ENCODE measurements at places on chromosomes 3 and 15. TPM values are rescaled to one million over a fixed set of nuclear protein-coding genes. Genes with fewer than 3 reads are reported as not detected.
A peak's percentile ranks its signal among the peaks of the same experiment; 100 is the strongest.

Gene CPNE9
- not detected for total RNA-seq

Gene NLGN1
- total RNA-seq: 3.5 TPM

Gene WNT7A
- 7.4 TPM for total RNA-seq

Gene ADCY5
- total RNA-seq: 2.6 TPM

Gene CAND2
- 7.3 TPM for total RNA-seq

Gene GHSR
- not detected for total RNA-seq

Gene HRH1
- total RNA-seq: 2.9 TPM

Gene GOLGA6A
- total RNA-seq: not detected

Gene FMN1
- 72.6 TPM for total RNA-seq

Gene PRICKLE2
- 37.0 TPM for total RNA-seq

Gene MYL3
- 2.1 TPM for total RNA-seq

Gene PLA2G4B
- 4.7 TPM for total RNA-seq

Gene PAQR5
- total RNA-seq: 28.4 TPM

Gene CPA3
- 3.4 TPM for total RNA-seq

Gene PIF1
- total RNA-seq: 0.79 TPM

Gene MANF
- 50.5 TPM for total RNA-seq

Gene ZPLD1
- total RNA-seq: not detected

Gene GOLGA8G
- not detected for total RNA-seq

Gene EFHB
- 3.5 TPM for total RNA-seq

Gene MAGEL2
- total RNA-seq: 0.14 TPM

- no peaks in the 10 kb centered on the region for H3K4me1 ChIP-seq
- DNase-seq: no peak
- H3K27me3 ChIP-seq: no peaks in the 10 kb centered on the region
- no peak overlapping the region for H3K27ac ChIP-seq
- H3K36me3 ChIP-seq: no peaks in the 10 kb centered on the region
- peak overlapping the region; percentile 26 for H3K4me3 ChIP-seq
Observed at GRCh38 chr15:50876989-50877360, 31.5 kb upstream of the AP4E1 start.

- H3K36me3 ChIP-seq: peaks cover 2% of the 10 kb centered on the region
- H3K4me1 ChIP-seq: peaks cover 5% of the 10 kb centered on the region
- DNase-seq: peak; percentile 79
- no peak overlapping the region for H3K4me3 ChIP-seq
- no peaks in the 10 kb centered on the region for H3K27me3 ChIP-seq
Observed at GRCh38 chr3:126343649-126344035, 13.6 kb downstream of the KLF15 start.

GRCh38 chr15:68641376-68641775 is 62.6 kb downstream of the CORO2B start:
- no peak overlapping the region for H3K27ac ChIP-seq
- H3K36me3 ChIP-seq: no peaks in the 10 kb centered on the region
- H3K27me3 ChIP-seq: no peaks in the 10 kb centered on the region
- peaks cover 10% of the 10 kb centered on the region for H3K4me1 ChIP-seq
- DNase-seq: no peak
- H3K4me3 ChIP-seq: no peak overlapping the region

- peak overlapping the region; percentile 74 for H3K27ac ChIP-seq
- no peaks in the 10 kb centered on the region for H3K36me3 ChIP-seq
- peak overlapping the region; percentile 45 for H3K4me3 ChIP-seq
- H3K27me3 ChIP-seq: no peaks in the 10 kb centered on the region
Observed at GRCh38 chr3:195893044-195893395, 15.3 kb downstream of the TNK2 start.

DNA sequence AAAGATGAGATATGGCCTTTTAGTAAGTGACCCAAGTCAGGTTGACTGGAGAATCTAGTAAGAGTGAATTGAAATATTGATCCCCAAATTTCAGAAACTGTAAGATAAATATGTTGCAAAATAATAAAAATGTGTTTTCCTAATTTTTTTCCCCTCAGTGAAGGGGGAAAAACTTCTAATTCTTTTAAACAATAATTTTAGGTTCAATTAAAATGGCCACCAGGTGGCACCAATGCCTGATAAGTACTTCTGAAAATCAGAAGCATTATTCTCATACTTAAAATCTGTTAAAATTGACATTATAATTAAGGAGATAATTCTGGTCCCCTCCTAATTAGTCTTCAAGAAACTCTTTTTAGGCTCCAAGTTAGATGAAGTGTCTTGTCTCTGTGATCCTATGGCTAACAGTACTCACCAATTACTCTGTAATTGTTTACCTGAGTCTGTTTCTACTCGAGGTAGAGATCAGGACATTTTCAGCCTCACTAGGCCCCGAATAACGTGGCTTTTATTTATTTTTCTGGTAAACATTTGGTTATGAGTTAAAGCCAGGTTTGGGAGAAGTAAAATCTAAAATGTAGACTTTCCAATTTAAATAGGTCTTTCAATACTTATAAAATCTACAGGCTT is 52.6 kb downstream of the NMD3 start:
- no peaks in the 10 kb centered on the region for H3K4me1 ChIP-seq
- H3K4me3 ChIP-seq: no peak overlapping the region
- H3K27ac ChIP-seq: no peak overlapping the region
- no peak for DNase-seq
- H3K27me3 ChIP-seq: no peaks in the 10 kb centered on the region

GRCh38 chr3:31039145-31039544 is 144.7 kb upstream of the GADL1 start:
- no peak overlapping the region for H3K27ac ChIP-seq
- H3K27me3 ChIP-seq: no peaks in the 10 kb centered on the region
- H3K4me3 ChIP-seq: no peak overlapping the region
- DNase-seq: no peak
- no peaks in the 10 kb centered on the region for H3K36me3 ChIP-seq
- no peaks in the 10 kb centered on the region for H3K4me1 ChIP-seq

GRCh38 chr3:189632242-189632641 is 1.1 kb downstream of the TP63 start:
- H3K4me1 ChIP-seq: no peaks in the 10 kb centered on the region
- no peak overlapping the region for H3K4me3 ChIP-seq
- no peaks in the 10 kb centered on the region for H3K27me3 ChIP-seq
- no peak overlapping the region for H3K27ac ChIP-seq
- no peak for DNase-seq

- no peak overlapping the region for H3K27ac ChIP-seq
- peaks cover 29% of the 10 kb centered on the region for H3K4me1 ChIP-seq
- DNase-seq: peak; percentile 71
- H3K4me3 ChIP-seq: no peak overlapping the region
Observed at GRCh38 chr15:68783226-68784058, 37.3 kb downstream of the ANP32A start.

GRCh38 chr3:112320691-112321090 is 12.3 kb upstream of the CD200 start:
- no peak overlapping the region for H3K27ac ChIP-seq
- no peak overlapping the region for H3K4me3 ChIP-seq
- no peaks in the 10 kb centered on the region for H3K4me1 ChIP-seq
- no peaks in the 10 kb centered on the region for H3K27me3 ChIP-seq

- no peaks in the 10 kb centered on the region for H3K27me3 ChIP-seq
- no peaks in the 10 kb centered on the region for H3K4me1 ChIP-seq
- DNase-seq: no peak
Observed at GRCh38 chr3:77606372-77606771, 566.5 kb downstream of the ROBO2 start.

DNA sequence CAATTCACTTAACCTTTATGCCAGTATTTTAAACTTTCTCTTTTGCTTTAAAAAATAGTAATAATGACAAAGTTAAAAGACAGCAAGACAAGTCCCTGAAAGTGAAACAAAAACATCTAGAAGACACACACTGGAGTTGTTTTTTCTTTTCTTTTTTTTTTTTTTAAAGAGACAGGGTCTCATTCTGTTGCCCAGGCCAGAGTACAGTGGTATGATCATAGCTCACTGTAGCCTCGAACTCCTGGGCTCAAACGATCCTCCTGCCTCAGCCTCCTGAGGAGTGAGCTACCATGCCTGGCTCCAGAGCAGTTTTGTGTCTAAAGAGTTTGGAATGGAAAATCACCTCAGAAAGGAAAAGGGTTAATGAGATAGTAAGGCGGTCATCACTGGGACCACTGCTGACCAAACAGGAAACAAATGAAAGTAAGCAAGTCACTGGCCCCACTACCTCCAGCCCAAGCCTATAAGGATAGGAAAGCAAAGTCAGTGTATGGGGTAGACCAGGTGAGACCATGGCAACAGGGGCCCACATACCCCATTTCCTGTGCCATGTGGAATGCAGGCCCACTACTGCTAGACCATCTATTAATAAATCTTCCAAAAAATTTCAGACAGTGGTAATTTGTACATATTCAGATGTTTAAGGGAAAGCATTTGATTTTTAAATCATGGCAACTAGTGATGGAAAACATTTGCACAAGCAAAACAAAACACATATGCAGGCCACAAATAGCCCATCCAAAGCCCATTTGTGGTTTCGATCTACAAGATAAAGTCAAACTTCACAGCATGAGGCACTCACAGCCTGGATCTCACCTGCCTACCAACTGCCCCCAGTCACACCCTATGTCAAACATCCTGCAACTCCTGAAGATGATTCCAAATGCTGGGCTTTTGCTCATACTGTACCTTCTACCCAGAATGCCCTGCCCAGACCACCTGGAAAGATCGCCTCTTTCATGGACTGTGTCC is 62.6 kb downstream of the OSBPL10 start:
- peaks cover 9% of the 10 kb centered on the region for H3K4me1 ChIP-seq
- peak overlapping the region; percentile 11 for H3K4me3 ChIP-seq
- H3K36me3 ChIP-seq: no peaks in the 10 kb centered on the region

GRCh38 chr3:136893848-136894443 is 31.9 kb downstream of the NCK1 start:
- DNase-seq: no peak
- no peaks in the 10 kb centered on the region for H3K27me3 ChIP-seq
- H3K27ac ChIP-seq: peak overlapping the region; percentile 13
- peaks cover 5% of the 10 kb centered on the region for H3K36me3 ChIP-seq
- peaks cover 18% of the 10 kb centered on the region for H3K4me1 ChIP-seq

- no peak overlapping the region for H3K4me3 ChIP-seq
- no peaks in the 10 kb centered on the region for H3K27me3 ChIP-seq
- no peaks in the 10 kb centered on the region for H3K36me3 ChIP-seq
- no peak for DNase-seq
- peaks cover 7% of the 10 kb centered on the region for H3K4me1 ChIP-seq
Observed at GRCh38 chr3:61669203-61669602, 107.8 kb downstream of the PTPRG start.

- H3K27me3 ChIP-seq: no peaks in the 10 kb centered on the region
- H3K4me3 ChIP-seq: no peak overlapping the region
- peaks cover 3% of the 10 kb centered on the region for H3K36me3 ChIP-seq
- peaks cover 68% of the 10 kb centered on the region for H3K4me1 ChIP-seq
- no peak for DNase-seq
Observed at GRCh38 chr15:89105147-89105546, 16.9 kb downstream of the ABHD2 start.

DNA sequence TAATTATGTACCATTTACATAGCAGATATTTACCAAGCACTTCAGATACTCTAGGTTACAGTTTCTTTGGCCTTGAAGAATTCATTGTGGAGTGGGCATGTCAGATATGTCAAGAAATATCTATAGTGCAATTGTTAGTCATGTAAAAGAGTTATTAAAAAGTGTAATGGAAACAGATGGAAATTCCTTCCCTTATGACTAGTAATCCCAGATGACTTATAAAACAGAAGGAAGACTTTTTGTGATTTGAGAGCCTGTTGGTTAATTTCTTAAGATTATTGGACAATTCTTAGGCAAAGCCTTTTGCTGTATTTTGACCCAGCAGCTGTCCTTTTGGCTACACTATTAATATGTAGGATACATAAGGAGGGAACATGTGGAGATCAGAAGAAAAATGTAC is 708.9 kb upstream of the NECTIN3 start:
- no peak overlapping the region for H3K4me3 ChIP-seq
- H3K27ac ChIP-seq: no peak overlapping the region
- no peaks in the 10 kb centered on the region for H3K27me3 ChIP-seq
- DNase-seq: no peak
- H3K4me1 ChIP-seq: no peaks in the 10 kb centered on the region
- no peaks in the 10 kb centered on the region for H3K36me3 ChIP-seq

DNA sequence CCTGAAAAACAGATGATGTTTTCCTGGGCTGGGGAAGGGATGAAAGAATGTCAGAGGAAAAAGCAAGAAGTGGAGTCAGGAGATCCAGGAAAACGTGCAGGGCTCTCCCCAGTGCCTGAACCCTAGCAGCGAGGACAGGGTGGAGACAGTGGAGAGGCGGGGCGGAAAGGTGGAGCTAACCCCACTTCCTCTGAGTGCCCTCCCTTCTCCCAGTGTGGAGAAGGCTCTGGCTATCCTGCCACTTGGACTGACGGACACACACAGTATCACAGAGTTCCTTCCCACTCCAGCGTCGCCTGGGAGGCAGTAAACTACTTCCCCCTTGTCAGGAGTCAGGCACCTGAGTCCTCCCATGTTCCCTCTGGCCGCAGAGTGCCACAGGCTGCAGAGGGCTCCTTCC is 125.3 kb upstream of the CHRNA7 start:
- no peak for DNase-seq
- no peak overlapping the region for H3K27ac ChIP-seq
- no peaks in the 10 kb centered on the region for H3K27me3 ChIP-seq
- H3K4me1 ChIP-seq: no peaks in the 10 kb centered on the region
- H3K4me3 ChIP-seq: no peak overlapping the region

DNA sequence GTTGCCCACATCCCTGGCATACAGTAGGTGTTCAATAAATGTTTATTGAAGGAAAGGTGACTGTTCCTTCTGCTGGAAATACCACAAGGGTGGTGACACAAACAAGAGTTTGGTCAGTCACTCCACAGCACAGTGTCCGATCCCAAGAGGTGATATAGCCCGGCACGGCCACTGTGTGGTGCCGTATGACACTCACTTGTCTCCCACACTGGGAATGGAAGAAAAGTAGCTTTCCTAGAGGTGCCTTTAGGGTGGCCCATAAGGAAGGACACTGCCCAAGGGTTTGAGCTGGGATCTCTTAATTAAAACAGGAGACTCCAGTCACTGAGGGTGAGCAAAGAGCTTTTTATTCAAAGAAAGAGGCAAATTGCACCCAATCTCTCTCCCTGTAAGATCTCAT is 40.5 kb downstream of the TGM4 start:
- H3K4me3 ChIP-seq: no peak overlapping the region
- DNase-seq: no peak
- H3K27me3 ChIP-seq: no peaks in the 10 kb centered on the region
- no peaks in the 10 kb centered on the region for H3K4me1 ChIP-seq
- no peak overlapping the region for H3K27ac ChIP-seq

GRCh38 chr3:134144694-134145093 is 106.0 kb downstream of the RYK start:
- no peak for DNase-seq
- no peaks in the 10 kb centered on the region for H3K36me3 ChIP-seq

DNA sequence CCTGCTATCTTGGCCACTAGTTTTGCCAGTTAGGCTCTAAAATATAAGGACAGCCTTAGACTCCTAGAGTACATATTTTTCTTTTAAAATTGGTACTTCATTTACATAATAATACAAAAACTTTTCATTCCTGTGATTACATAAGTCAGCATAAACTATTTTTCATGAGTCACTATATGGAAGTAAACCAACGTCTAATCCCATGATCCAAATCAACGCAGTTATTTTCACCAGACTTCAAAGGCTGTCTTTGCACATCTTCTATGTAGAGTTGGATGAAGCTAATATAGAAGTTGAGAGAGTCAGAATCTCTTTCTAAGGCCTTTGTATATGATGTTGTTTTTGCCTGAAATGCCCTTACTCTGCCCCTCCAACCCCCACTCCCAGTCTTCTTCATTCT is 7.6 kb upstream of the MFSD1 start:
- no peak overlapping the region for H3K4me3 ChIP-seq
- no peak overlapping the region for H3K27ac ChIP-seq
- no peaks in the 10 kb centered on the region for H3K36me3 ChIP-seq
- no peaks in the 10 kb centered on the region for H3K27me3 ChIP-seq
- no peak for DNase-seq

GRCh38 chr15:60044636-60045270 is 40.6 kb downstream of the FOXB1 start:
- no peak overlapping the region for H3K27ac ChIP-seq
- DNase-seq: no peak
- no peaks in the 10 kb centered on the region for H3K27me3 ChIP-seq
- H3K4me3 ChIP-seq: no peak overlapping the region
- H3K36me3 ChIP-seq: no peaks in the 10 kb centered on the region
